Stimulated activated CD4-positive, alpha-beta T cell treated with anti-CD3 and anti-CD28 coated beads, Interleukin-4, amount 100 ng/mL, for 24 hours (primary cell): ENCODE measurements at places on chromosomes 3 and 15.

DNA sequence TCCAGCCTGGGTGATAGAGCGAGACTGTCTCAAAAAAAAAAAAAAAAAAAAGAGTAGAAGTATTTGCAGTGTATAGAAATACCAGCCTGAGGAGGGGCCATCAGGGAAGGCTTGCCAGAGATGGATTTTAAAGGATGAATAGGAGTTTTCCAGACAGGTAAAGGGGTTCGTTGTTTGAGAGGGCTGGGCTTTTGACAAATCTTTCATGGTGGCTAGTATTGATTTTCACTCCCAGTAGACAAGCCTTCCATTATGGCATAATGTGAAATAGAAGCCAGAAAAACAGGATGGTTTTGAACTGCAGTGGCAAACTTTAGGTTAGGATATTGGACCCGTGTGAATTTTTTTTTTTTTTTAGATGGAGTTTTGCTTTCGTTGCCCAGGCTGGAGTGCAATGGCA lies 3.6 kb downstream of the PTPN23 start:
- DNase-seq = no peak

DNA sequence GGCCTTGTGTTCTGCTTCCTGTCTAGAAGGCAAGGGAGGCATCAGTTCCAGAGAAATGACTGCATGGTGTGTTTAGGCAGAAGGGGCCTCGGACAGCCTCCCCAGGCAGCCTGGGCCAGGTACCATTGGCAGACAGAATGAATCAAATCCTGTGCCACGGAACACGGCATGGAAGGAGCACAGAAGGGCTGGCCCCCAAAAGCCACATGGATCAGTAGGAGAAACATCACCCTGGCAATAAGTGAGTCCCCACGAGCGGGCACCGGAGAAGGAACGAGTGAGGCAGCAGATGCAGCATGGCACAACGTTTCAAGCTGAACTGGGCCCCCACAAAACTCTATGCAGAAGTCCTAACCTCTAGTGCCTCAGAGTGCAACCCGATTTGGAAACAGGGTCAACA lies 223.2 kb downstream of the ADAMTS17 start:
- DNase-seq = no peak

- no peak for DNase-seq
Observed at GRCh38 chr3:56851966-56852884, 50.5 kb upstream of the ARHGEF3 start.

DNA sequence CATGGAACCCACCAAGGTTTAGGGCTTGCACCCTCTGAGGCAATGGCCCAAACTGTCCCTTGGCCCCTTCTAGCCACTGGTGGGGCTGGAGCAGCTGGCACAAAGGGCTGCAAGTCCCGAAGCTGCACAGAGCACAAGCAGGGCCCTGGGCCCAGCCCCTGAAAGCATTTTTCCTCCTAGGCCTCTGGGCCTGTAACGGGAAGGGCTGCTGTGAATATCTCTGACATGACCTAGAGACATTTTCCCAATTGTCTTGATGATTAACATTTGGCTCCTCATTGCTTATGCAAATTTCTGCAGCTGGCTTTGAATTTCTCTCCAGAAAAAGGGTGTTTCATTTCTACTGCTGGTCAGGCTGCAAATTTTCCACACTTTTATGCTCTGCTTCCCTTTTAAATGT lies 151.5 kb upstream of the CADPS start:
- no peak for DNase-seq

GRCh38 chr3:94787734-94788270 lies 724.9 kb downstream of the NSUN3 start:
- no peak for DNase-seq

- DNase-seq = no peak
Observed at GRCh38 chr15:54208786-54209185, 230.5 kb downstream of the UNC13C start.

- no peak for DNase-seq
Observed at GRCh38 chr3:31345581-31345980, 187.1 kb upstream of the STT3B start.

DNA sequence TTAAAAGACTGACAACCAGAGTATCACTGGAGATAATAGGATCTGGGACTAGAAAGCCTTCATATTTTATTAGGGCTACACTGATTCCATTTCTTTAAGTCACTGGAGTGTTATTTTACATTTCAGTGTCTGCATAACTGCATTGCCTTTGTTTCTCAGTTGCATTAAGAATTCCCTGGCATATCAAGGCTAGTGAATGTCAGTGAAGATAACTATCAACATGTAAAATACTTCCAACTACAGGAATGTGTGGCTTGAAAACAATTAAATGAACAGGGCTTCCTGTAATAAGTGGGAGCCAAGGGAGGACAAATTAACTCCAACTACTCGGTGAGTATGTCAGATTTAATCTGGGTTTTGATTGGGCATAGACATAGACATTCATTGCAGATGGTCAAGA lies 628.5 kb downstream of the ROBO2 start:
- no peak for DNase-seq

- DNase-seq = no peak
Observed at GRCh38 chr3:18751514-18751913, 326.4 kb upstream of the SATB1 start.

- DNase-seq = no peak
Observed at GRCh38 chr3:42717306-42717705, 14.7 kb upstream of the HHATL start.

GRCh38 chr3:10988991-10989484 lies 3.5 kb upstream of the SLC6A1 start:
- DNase-seq = no peak

- DNase-seq = no peak
Observed at GRCh38 chr3:16785465-16785864, 99.3 kb upstream of the PLCL2 start.

DNA sequence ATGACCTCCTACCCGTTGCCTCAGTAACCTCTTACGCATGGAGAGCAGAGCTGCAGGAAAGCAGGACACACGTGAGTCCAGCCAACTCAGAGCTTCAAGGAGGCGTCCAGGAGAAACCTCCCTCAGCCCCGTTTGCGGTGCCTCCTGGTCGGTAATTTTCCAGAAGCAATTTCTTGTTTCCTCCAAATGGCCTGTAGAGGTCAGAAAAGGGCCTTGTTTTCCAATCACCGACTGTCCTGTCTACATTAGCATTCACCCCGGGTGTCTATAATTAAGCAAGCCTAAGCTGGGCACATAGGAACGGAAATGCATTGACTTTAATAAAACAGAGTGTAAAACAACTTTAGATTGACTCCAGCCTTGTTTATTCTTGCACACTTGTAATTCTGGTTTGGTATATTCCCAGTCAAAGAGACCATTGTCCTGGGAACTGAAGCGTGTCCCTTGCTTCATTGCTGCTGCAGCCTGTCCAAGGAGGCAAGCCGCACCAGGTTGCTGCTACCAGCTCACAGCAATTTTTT lies 836.2 kb downstream of the AGBL1 start:
- no peak for DNase-seq

- DNase-seq = no peak
Observed at GRCh38 chr3:42205800-42206514, 60.0 kb downstream of the CCK start.

- DNase-seq = no peak
Observed at GRCh38 chr15:30973379-30973778, 18.0 kb downstream of the MTMR10 start.

DNA sequence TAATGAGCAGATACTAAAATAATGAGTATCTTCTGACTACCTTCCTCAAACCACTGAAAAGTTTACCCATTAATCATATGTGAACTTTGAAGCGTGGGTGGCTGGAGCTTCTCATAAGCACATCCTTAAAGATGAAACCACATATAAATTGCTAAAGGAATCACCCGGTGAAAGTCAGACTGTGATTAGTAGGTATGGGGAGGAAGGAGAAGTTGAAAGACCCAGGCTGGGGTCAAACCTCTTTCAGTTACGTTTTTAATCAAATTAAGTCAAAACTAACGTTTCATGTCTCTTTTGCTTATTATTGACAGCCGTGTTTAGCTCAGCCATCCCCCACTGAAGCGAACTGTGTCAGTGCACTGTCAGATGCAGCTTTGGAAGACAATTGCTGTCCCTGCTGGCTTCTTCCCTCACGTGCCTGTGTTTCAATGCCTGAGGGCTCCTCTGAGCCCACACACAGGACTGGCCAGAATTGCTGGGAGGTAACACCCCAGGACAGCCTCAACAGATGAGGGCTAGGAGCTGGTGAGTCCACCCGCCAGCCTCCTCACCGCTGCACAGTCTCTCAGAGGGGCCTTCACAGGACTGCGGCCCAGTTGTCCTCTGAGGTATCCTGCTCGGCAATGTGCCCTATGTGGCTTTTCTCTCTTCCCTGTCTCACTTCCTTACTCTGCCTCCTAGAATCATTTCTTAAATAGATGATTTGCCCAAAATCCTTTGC lies 29.3 kb upstream of the SH3BP5 start:
- peak; percentile 78 for DNase-seq

DNA sequence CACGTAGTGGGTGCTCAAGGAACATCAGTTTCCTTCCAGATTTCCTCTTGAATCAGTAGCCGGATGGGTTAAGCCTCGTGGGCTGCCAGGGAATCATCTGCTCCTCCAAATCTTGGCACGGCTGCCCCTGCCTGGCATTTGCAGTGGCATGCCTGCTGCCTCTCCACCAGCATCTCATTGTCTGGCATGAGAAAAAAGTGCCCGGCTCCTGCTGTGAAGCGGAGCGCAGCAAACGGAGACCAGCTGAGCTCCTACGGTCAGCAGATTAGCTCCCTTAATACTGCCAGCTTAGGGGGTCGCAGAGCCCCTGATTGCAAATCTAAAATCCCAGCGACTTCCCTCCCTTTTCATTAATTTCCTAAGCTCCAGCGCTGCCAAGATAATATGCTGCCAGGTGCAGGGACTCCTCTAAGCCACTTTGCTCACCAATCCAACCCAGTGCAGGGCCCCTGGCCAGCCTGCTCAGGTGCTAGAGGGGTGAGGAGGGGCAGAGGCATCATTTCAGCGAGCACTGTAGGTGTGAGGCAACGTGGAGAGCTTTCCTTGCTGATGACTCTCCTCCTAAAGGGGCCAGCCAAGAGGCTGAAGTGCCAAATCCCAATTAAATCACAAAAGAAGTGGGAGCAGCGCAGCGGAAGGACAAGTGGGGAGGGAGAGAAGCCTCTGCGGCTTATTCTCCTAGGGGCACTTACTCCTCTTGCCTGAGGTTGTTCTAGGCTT lies 49.6 kb upstream of the ST8SIA2 start:
- DNase-seq = no peak

DNA sequence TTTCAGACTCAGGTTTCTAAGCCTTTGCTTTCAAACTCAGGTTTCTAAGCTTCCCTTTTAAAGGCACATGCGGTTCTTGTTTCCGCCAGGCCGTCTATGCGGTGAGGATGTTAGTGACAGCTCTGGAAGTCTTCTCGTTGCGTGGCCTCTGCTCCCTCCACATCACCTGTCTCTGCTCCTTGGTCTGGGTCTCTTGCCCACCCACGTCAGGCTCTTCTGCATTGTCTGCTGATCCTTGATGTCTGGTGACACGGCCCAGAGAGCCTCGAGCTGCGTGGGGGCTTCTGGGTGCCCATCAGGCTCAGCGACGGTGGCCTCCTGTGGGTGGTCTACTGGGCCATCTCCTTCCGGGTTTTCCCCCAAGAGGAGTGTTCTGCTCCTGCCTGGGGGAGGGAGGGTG lies 30.5 kb downstream of the KLF13 start:
- DNase-seq = no peak

GRCh38 chr3:177680472-177680821 lies 483.2 kb upstream of the TBL1XR1 start:
- DNase-seq = no peak

GRCh38 chr3:37997791-37998370 lies 7.3 kb downstream of the VILL start:
- no peak for DNase-seq

- DNase-seq = no peak
Observed at GRCh38 chr15:88108991-88109390, 147.5 kb downstream of the NTRK3 start.

GRCh38 chr15:77554306-77555080 lies 78.2 kb downstream of the LINGO1 start:
- DNase-seq = no peak

DNA sequence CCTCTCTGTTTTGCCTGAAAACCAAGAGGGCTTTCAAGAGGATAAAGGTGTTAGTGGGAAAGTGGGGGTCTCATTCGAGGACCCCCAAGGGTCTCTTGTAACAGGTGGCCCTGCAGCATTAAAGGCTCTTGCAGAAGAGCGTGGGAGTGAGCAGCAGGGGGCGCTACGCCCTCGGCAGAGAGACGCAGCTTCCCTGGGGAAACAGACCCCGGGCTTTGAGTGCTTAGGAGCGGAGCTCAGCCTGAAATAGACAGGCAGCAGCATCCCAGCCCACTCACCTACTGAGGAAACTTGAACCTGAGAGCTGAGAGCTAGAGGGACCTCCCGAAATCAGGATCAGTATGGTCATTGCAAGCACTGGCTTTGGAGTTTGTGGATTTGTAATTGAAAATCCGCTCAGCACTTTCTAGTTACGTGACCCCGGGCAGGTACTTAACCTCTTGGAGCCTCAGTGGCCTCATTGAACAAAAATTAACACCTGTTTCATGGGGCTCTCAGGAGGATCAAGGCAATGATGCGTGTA lies 25.7 kb downstream of the RPLP1 start:
- peak; percentile 55 for DNase-seq

DNA sequence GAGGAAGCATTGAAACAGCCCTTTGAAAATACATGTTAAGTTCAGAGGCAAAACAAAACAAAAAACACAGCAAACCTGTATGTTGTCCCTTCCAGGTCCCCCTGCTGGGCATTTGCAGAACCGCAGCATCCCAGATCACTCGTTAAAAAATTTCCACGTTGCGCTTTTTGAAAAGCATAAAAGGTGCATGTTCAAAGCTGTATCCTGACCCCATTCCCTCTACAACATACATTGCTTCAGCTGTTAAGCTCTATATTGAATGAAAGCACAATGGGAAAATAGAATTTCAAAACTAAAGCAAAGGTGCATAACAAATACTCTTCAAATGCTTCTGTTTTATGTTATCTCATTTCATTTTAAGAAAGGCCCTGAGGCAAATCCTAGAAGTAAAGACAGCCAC lies 328.3 kb downstream of the THSD4 start:
- DNase-seq = peak; percentile 36

GRCh38 chr15:67394873-67395639 lies 125.9 kb upstream of the C15orf61 start:
- DNase-seq = no peak

DNA sequence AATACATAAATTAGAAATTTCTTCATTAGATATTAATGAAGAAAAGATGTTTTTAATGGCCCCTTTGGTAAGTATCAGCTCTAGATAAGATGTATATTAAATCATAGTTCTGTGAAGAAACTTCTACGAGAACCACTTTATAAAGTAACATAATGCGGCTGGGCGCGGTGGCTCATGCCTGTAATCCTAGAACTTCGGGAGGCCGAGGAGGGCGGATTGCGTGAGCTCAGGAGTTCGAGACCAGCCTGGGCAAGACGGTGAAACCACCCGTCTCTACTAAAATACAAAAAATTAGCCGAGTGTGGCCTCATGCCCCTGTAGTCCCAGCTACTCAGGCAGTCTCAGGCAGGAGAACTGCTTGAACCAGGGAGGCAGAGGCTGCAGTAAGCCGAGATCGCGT lies 2.5 kb downstream of the KPNA1 start:
- no peak for DNase-seq
